ENCODE measurements at places on chromosomes 3 and 15. TPM values are rescaled to one million over a fixed set of nuclear protein-coding genes. Genes with fewer than 3 reads are reported as not detected.

DNA sequence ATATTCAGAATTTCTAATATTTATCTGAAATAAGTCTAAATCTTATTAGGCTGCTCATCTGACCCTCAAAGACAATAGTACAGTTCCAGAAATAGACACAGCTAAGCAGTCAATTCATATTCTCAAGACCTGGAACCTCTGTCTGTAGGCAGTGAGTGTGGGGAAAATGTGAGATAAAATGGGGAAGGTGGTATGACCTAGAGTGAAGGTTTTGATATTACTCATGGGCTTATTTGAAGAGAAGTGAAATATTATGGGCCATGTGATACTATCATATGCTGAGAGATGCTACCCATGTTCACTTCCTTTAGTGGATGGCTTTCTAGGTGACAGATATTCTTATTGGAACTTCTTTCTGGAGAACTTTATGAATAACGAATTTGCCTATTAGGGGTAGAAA, 33.5 kb downstream of the TGFBR2 start:
- H3K4me3 ChIP-seq, result no peak overlapping the region
- no peak for DNase-seq
- H3K4me1 ChIP-seq, result peaks cover 45% of the 10 kb centered on the region
- H3K27ac ChIP-seq, result no peak overlapping the region
- H3K27me3 ChIP-seq, result no peaks in the 10 kb centered on the region

GRCh38 chr3:116322750-116323375, 122.4 kb downstream of the LSAMP start:
- no peak overlapping the region for H3K27ac ChIP-seq
- no peak overlapping the region for H3K4me3 ChIP-seq
- no peaks in the 10 kb centered on the region for H3K27me3 ChIP-seq

DNA sequence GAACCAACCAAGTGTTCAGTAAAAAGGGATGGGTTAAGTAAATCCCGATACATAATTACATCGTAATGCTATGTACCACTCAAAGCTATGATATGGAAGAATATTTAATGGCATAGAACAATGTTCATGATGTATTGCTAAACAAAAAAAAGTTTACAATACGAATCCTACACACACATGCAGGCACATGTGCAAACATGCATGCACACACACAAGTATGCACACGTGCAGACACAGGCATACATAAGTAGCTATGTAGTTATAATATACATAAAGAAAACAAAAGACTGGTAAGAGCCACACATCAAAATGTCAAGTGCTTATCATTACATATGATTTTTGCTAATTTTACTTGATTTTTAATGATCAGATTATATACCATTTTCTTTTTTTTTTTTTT, 74.2 kb downstream of the ARRDC4 start:
- no peaks in the 10 kb centered on the region for H3K36me3 ChIP-seq
- no peak for DNase-seq
- no peak overlapping the region for H3K4me3 ChIP-seq
- no peaks in the 10 kb centered on the region for H3K4me1 ChIP-seq

- no peaks in the 10 kb centered on the region for H3K4me1 ChIP-seq
- H3K36me3 ChIP-seq, result no peaks in the 10 kb centered on the region
- H3K4me3 ChIP-seq, result no peak overlapping the region
Observed at GRCh38 chr3:61935814-61936213, 374.4 kb downstream of the PTPRG start.

TGM4 gene
- total RNA-seq, result 0.24 TPM

NAA50 gene
- 160 TPM for total RNA-seq

GOLGA8G gene
- not detected for total RNA-seq
